ENCODE measurements at places on chromosomes 1 and 21.

- no peak for DNase-seq
Observed at GRCh38 chr1:233241759-233242158, 53.8 kb downstream of the PCNX2 start.

GRCh38 chr1:193311226-193311948 lies 125.0 kb upstream of the B3GALT2 start:
- DNase-seq: no peak

GRCh38 chr1:42380586-42381279 lies at the start of gene RIMKLA:
TSS of gene RIMKLA (plus strand) at chr1:42380792. CDS start at chr1:42380935, 143 bp downstream.
- DNase-seq: peak; percentile 2

DNA sequence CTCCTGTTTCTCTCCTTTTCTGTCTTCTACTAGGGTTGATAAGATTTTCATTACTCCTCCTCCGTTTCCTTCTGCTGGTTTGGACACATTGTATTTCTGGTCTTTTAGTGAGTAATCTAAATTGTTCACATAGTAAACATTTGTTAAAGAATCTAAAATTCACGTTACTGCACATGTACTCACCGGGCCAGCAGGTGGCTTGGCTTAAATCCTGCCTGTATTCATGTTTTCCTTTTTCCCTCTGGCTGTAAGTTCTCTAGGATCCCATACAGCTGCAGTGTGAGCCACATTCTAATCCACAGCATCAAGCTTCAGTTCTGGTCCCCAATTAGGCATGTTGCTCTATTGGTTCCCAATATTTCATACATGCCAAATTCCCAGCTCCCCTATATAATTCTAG lies 958.3 kb downstream of the ADGRL2 start:
- no peak for DNase-seq

DNA sequence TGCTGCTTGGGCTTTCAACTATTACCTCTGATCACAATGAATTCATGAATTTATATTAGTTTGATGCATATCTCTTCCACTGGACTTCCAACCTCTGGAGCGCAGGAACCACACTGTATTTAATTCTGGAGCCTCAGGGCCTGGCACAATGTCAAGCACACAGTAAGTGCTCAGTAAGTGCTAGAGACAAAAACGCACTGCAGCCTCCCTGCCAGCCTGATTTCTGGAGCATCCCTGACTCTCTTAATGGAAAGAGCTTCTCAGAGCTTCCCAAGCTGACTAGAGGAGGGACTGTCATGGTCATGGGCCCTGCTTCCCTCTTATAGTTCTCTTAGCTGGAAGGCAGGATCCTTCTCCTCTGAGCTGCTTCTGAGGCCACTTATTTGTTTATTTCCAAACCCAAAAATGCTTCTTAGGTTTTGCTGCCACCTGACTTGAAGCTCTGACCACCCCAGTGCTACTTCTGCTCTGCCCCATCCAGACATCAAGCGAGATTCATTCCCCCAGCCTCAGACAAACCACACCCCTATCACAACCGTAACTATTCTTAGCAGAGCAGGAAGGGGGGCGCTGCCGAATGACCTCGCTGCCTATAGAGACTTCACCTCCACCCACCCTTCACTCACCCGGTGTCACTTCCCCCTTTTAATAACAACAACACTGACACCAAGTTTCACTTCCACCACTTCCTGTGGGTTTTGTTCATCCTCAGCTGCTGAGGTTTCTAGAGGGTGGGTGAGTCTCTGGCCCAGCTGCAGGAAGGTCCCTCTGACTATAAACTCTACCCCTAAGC lies 33.6 kb downstream of the NUAK2 start:
- DNase-seq: peak; percentile 59

GRCh38 chr1:195071461-195071860 lies 1536.8 kb downstream of the KCNT2 start:
- DNase-seq: no peak

Measured in activated CD4-positive, alpha-beta T cell treated with anti-CD3 and anti-CD28 coated beads, Interleukin-2, amount 50 U/mL, for 4 hours (primary cell).